Amniotic stem cell (primary cell): ENCODE measurements at places on chromosomes 4 and X.
A peak's percentile ranks its signal among the peaks of the same experiment; 100 is the strongest.

- no peak for DNase-seq
Observed at GRCh38 chrX:13599491-13599890, 30.1 kb downstream of the EGFL6 start.

DNA sequence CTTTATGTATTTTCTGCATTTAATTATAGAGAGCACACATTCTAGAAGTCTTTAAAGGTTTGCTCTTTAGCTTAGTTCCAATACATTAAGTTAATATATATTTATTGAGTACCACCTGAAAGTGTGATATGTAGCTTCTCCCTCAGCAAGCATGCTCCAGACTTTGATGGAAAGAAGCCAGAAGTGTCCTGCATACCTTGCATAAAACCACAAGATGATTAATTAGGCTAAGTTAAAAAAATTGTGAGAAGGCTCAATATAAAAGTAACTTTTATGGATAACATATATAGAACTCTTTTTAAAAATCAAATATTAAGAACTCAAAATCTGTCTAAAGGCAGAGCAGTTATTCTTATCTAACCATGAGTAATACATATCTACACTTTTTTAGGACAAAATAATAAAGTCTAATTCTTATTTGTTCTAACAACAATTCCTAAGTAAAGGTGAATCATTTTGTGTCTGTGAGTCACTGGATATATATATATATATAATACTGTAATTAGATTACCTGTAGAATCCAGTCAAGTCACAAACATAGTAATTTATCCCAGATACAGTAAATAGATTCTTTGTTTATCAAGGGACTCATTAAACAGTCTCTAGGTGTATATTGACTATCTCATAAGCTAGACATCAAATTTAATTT is 51.2 kb downstream of the INTS12 start:
- DNase-seq, result no peak

- no peak for DNase-seq
Observed at GRCh38 chrX:43718546-43718945, 62.4 kb downstream of the MAOA start.

GRCh38 chr4:109079201-109079600 is 223.3 kb downstream of the COL25A1 start:
- no peak for DNase-seq

- DNase-seq, result no peak
Observed at GRCh38 chr4:152894673-152895072, 41.5 kb upstream of the FHDC1 start.

GRCh38 chr4:906339-907102 is 25.6 kb downstream of the GAK start:
- DNase-seq, result no peak

- DNase-seq, result no peak
Observed at GRCh38 chr4:123364906-123365305, 31.7 kb upstream of the SPRY1 start.

DNA sequence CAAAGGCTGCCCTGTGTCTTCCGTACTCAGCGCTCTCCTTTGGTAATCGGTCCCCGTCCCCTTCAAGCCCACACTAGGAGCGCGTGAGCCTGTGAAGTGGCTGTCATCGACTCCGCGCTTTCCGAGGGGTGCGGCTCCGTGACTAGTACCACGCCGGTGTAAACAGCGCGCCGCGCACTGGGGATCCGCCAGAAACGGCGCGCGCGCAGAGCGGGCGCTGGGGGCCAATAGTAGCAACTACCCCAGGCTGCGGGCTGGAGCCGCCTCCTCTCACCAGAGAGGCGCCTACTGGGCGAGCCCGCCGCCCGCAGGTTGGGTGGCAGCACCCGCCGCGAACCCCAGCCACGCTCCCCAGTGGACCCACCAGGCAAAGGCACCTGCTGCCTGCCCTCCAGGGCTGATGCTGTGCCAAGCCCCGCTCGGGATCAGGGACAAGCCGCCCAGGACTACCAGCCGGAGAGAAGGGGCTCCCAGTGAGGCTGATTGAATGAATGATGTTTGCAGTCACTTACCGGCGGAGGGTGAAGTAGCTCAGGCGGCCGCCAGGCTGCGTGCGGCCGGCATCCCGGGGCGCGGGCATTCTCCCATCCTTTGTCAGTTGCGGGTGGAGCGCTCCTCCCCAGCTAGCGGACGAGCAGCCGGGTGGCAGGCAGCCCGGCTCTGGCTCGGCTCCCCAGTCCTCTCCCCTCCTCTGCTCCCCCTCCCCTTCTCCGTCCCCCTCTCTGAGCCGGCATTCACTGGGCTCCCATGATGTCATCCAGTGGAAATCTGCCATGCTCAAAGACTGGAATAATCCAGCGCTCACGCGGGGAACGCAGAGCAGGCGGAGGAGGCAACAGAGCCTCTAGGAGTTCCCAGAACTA is 370.3 kb upstream of the SMIM31 start:
- no peak for DNase-seq

GRCh38 chrX:139222511-139223200 is 307.9 kb upstream of the F9 start:
- DNase-seq, result no peak

DNA sequence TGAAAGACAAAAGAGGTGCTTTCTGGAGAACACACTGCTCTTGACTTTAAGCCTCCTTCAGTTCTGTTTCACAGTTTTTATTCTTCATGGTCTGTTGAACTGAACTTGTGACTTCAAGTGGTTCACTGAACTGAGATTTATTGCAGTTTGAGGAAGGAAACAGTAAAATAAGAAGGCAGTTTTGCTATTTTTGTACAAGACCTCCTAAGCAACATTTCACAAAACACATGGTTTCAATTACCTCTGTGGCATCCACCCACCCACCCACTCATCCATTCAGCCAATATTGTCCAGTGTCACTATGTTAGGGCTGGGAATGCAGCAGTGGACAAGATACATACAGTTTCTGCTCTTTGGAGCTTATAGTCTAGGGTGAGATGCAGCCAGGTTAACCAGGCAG is 131.3 kb downstream of the IL1RAPL2 start:
- DNase-seq, result no peak

DNA sequence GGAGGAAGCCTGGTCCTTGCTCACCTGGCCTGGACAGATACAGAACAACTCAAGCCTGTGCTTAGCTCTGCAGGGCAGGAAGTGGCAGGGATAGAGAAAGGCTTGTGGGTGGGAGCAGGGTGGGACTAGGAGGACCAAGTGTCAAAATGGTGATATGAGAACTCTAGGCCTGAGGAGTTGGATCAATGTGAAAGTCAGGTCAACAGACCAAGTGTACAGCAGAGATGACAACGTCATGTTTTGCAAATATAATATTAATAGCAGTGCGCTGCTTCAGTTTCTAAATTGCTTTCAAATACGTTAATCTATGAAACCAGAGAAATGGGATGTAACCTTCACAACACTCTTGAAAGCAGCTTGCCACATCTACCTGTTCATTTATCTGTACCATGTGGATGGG is 114.2 kb upstream of the MAP3K15 start:
- DNase-seq, result no peak

- no peak for DNase-seq
Observed at GRCh38 chr4:140681201-140681600, 75.0 kb downstream of the TBC1D9 start.

GRCh38 chr4:186771624-186772023 is 48.0 kb upstream of the FAT1 start:
- DNase-seq, result no peak

DNA sequence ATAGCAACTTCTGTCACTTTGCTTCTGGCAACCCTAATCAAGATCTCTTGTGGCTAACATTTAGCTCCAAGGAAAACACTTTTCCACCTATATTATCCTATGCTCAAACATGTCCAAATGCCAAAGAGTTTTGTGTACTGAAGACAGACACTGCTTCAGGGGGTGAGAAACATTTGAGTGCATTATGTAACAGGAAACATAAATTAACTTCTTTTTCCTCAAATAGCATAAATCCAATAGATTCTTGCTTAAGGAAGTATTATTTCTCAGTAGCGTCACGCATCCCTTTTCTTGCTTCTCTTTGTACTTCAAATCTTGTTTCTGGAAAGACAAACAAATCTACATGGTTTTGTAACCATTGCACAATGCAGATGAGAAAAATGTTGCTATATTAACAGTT is 839.1 kb downstream of the GLUD2 start:
- DNase-seq, result no peak

GRCh38 chr4:25753239-25753638 is 97.6 kb downstream of the SLC34A2 start:
- DNase-seq, result no peak

GRCh38 chr4:177480795-177481194 is 38.6 kb upstream of the AGA start:
- no peak for DNase-seq

GRCh38 chrX:99248180-99248579 is 1161.9 kb downstream of the PCDH19 start:
- DNase-seq, result no peak

GRCh38 chr4:101944649-101945048 is 154.1 kb downstream of the BANK1 start:
- no peak for DNase-seq

DNA sequence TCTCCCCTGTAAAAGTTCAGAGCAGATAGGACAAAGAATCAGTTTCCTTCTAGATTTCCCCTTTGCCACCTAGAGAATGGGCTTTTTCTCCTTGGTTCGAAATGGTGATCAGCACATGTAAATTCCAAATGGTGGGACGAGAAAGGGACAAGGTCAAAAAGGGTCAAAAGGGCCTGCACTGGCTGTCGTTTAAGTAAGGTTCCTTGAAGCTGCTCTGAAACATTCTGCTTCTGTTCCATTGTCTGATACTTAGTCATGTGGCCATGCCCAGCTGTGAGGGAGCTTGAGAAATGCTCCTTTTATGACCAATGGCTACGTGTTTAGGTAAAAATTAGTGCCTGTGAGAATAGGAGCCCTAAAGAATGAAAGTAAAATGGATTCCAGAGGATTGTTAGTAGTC is 165.9 kb upstream of the CENPE start:
- DNase-seq, result no peak

GRCh38 chr4:140754918-140755773 is 1.0 kb downstream of the TBC1D9 start:
- no peak for DNase-seq

GRCh38 chr4:182764137-182764536 is 153.0 kb downstream of the DCTD start:
- no peak for DNase-seq

DNA sequence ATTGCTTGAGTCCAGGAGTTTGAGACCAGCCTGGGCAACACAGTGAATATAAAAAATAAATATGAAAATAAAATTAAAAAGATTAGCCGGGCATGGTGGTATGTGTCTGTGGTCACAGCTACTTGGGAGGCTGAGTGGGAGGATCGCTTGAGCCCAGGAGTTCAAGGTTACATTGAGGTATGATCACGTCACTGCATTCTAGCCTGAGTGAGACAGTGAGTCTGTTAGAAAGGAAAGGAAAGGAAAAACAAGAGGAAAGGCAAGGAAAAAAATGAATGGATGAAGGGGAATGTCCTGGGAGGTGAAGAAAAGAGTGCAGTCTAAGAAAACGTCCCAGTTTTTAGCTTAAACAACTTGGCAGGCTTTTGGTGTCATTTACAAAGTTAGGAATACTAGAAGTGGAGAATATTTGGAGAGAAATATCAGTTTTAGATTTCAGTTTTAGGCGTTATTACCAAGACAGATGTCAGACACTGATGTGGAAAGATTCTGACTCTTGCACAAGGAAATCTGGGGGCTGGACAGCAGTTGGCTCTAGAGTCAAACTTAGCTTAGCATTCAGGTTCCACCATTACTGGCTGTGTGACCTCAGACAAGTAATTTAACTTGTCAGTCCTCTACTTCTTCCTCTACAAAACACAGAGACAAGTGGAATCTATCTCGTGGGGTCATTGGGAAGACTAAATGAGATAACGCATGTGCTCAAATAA is 139.0 kb downstream of the TSPAN5 start:
- no peak for DNase-seq

- DNase-seq, result no peak
Observed at GRCh38 chrX:21933077-21933476, 7.4 kb upstream of the SMS start.

- DNase-seq, result no peak
Observed at GRCh38 chr4:25860586-25861279, 2.1 kb downstream of the SEL1L3 start.

DNA sequence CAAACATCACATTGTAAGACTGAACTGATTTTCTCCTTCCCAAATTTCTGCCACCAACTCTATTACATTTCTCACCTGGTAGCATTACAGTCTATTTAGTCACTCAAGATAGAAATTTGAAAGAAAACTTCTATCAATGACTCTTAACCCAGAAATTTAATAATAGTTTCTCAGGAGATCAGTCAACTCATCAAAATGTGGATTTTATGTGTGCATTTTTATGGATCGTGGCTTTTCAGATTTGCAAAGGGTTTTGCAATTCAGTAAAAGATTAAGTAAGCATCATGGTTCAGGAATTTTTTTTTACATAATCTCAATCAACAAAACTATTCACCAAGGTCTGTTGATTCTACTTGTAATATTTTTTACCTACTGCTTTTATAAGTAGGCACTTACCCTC is 111.1 kb downstream of the CFAP299 start:
- no peak for DNase-seq

DNA sequence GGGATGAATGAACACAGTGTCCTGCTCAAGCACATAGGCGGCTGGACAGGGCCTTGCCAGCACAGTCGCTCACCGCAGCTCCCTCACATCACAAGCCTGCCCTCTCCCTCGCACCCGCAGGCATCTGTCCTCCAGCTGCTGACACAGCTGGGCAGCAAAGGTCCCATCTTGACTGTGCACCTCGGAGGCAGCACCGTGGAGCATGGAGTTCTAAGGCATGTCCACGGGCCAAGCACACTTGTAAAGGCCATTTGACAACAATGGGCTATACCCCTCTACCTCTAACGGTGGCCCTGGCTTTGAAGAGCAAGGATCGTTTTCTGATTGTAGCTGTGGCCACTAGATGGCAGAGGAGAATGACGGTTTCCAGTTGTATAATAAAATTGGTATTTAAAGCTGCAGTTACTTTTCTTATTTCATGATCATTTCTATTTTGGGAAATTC is 53.8 kb downstream of the APLN start:
- no peak for DNase-seq

DNA sequence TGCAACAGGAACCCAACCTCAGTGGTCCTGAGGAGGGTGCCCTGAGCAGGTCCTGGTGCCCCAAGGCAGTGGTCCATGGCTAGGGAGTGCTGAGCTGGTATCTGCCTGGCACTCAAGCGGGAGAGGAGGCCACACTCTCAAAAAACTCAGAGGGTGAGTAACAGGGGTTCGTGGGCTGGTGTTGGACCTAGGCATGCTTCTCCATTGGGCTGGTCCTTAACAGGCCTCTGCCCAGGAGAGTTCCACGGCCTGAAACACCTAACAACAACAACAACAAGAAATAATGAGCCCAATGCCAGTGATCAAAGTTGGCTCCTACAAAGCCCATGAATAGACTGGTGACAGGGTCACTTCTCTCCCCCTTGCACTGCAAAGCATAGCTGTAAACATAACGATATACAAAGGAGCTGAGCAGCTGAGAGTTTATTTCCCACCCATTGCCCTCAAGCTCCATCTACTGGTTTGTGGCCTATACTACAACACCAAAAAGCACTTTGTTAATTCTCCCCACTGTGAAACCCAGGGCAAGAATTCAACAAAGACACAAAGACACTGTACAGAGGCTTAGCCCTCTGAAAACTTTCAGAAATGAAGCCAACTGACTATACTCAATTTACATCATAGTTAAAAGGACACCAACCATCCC is 736.1 kb upstream of the ADGRL3 start:
- DNase-seq, result peak; percentile 5
